ENCODE measurements at places on chromosomes 12 and 14.

DNA sequence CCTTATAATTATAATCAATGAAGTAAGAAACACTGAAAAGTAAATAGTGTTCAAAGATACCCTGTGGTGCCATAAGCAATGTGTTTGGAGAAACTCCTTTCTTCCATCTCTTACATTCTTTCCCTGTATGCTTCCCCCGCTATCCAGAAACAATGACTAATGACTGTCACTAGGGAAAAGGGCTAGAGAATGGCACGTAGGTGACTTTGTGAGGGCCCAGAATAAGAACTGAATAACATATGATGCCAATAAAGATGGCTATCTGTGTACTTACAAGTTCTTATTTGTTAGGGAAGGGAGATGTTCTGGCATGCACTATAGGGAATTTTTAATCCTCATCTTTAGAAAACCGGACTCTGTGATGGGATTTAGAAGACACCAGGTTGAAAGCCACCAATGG lies 4.7 kb upstream of the KRT7 start:
- DNase-seq: no peak

DNA sequence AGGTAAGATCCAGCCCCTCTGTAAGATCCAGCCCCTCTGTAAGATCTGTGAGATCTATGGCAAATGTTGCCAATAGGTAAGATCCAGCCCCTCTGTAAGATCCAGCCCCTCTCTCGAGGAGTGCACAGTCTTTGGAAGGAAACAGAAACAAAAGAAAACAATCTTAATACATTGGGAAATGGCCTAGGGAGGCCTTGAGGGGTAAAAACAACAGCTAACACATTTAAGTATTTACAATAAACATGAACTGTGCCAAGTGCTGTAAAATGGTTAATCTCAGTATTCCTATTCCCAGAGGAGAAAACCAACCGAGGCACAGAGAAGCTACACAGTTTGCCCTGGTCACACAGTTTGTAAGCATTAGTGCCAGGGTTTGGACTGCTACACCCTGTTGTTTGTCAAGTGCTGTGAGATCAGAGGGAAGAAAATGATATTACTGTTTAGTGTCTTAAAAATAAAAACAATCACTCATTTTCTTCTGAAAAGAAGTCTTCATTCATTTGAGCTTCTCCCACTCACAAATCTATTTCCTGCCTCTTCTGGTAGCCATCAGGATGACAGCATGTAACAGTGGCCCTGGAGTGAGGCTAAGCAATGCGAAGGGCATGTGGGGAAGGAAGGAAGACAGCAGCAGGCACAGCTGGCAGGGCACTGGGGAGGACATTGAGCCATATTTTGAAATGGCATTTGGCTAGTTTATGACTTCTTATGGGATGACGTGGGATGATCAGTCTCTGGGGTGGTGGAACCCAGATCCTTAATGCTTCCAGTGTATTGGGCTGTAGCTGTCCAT lies 118.7 kb upstream of the PTPRQ start:
- no peak for DNase-seq

- DNase-seq: no peak
Measured at GRCh38 chr12:105272152-105272551, 36.2 kb upstream of the APPL2 start.

- no peak for DNase-seq
Measured at GRCh38 chr12:5000658-5001385, 42.9 kb upstream of the KCNA5 start.

GRCh38 chr12:52582971-52583456 lies 9.4 kb upstream of the KRT74 start:
- peak; percentile 52 for DNase-seq

GRCh38 chr12:119649202-119649808 lies 18.6 kb upstream of the PRKAB1 start:
- DNase-seq: no peak

GRCh38 chr14:88786715-88787114 lies 6.0 kb downstream of the EML5 start:
- DNase-seq: no peak

DNA sequence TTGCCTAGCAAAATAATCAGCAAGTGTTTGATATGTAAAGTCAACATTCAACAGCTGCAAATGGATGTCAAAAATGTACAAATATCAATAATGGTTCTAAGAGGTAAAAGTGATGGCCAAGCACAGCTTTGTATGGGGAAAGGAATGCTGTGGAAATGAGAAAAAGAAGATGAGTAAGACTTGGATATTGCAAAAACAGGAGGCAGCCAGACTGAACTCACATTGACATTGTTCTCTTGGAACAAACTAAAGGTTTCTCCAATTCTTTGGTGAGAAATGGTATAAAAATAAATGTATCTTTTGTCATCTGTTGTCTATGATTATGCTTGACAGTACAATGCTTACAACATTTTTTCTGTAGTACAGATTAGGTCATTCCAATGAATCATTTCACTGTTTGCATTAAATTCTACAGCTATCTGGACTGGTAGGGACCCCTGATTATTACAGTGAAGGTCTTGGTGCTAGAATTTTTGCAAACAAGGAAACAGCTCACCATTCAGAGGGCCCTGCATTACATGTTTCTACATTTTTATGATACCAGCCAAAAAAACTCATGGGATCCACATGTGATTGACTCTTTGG lies 465.7 kb downstream of the NOVA1 start:
- no peak for DNase-seq

- DNase-seq: no peak
Measured at GRCh38 chr14:48275301-48275700, 599.9 kb upstream of the MDGA2 start.

- no peak for DNase-seq
Measured at GRCh38 chr12:116164250-116165035, 113.0 kb downstream of the MED13L start.

DNA sequence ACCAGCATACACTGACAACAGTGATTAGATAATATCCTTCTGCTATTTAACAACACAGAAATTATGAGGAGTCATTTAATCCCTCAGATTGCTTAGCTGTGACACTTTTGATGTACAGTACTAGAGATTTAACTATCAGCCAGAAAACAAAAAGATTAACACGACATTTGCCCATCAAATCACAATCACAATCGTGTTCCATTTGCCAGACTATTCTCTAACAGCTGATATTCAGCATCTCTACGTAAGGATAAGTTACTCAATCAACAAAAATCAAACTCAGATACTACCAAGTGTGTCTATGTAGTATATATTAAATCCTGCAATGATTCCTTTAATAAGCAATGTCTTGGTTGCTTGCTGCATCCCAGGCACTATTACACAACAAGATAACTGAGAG lies 558.7 kb upstream of the USP15 start:
- DNase-seq: no peak

DNA sequence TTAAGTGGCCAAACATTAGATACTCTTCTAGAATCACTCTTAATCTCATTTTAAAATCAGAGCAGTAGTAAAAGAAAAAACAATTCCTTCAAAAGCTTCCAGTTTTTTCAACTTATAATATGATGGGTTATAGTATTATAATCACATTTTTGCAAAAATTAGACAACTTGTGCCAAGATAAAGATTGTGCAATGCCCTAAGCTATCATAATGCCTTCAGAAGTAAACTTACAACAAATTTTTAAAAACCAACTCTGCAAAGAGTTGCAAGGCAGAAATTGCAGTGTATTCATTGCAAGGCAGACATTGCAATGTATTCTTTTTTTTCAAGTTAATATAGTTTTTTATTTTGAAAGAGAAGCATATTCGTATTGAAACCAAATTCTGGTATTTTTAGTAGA lies 47.2 kb upstream of the KITLG start:
- DNase-seq: no peak

GRCh38 chr12:49872781-49873181 lies 29.9 kb upstream of the BCDIN3D start:
- no peak for DNase-seq

- no peak for DNase-seq
Measured at GRCh38 chr14:63452796-63453195, 90.4 kb downstream of the PPP2R5E start.

- no peak for DNase-seq
Measured at GRCh38 chr12:9367201-9367600, 159.0 kb upstream of the PZP start.

DNA sequence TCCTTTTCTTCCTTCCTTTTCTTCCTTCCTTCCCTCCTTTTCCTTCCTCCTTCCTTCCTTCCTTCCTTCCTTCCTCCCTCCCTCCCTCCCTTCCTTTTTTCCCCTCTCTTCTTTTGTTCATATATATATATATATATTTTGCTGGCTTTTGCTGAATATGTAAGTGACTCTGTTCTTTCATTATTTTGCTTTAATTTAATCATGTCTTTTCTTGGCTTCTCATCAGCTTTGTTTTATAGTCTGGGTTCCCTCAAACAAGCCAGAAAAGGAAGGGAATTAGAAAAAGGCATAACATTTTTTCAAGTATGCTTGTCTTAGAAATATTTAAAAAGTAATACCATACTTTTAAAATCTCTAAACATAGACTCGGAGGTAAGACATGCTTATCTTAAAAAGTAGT lies 219.9 kb upstream of the ATXN7L3B start:
- DNase-seq: no peak

DNA sequence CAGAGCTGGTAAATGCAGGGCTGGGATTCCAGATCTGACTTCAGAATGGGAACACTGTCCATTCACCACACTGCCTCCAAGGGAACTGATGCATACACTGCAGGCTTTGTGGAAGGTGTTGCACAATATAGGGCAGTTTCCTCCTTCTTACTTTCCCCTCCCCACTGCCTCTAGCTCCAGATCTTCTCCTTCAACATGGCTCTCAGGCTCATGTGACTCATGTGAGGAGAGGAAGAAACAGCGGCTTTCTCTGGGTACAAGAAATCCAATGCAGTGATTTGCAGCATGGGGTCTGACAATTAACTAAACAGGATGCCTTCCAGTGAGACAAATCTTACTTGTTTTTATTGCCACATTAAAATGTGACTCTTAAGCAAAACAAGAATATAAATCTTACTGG lies 447.6 kb upstream of the CCDC196 start:
- no peak for DNase-seq

DNA sequence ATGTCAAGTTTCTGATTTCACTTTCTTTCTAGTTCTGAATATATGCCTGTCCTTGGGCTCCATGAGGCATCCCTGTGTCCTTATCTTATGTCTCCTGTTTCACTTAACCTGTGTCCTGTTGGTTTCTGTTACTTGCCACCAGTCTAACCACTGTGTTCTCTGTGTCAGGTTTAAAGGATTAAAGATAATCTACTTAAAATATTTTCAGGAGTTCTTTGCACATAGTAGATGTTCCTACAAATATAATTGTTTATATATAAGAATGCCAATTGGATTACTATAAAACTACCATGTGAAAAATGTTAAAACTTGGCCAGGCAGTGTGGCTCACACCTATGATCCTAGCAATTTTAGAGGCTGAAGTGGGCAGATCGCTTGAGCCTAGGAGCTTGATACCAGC lies 406.4 kb downstream of the CCER1 start:
- no peak for DNase-seq

GRCh38 chr14:93085911-93086310 lies 29.8 kb downstream of the ITPK1 start:
- DNase-seq: no peak

GRCh38 chr12:103880299-103881142 lies 39.5 kb upstream of the NT5DC3 start:
- DNase-seq: no peak

DNA sequence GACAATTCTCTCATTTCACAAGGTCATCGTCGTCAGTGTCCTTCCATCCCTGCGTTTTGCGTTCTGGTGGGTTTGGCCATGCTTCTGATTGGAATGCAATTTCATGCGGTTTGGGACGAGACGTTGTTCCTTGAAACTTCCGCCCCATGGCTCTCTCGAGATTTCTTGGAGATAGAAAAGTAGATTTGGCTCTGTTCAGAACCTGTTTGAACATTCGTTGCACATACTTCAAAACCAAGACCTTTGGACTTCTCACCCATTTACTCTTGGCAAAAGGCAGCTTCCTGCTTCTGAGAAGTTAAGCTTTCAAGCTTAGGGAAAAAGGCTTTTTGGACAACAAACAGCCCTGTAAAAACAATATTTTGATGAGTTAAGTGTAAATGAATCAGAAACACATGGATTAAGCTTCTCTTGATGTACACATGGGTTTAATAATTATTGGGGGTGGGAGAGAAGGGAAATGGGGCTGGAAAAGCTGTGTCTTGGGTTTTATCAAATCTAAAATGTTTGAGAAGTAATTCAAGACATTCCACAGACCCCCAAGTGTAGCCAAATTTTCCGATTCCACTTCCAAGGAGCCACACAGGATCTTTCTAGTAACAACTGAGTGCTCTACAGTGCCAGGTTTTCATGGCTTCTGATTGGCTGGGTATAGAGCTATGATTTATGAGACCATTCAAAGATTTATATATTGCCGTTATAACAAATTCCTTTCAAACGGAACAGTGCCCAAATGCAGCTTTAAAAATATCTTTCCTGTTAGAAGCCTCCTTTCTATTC lies 467.2 kb downstream of the MED13L start:
- no peak for DNase-seq

Measured in omental fat pad (tissue), 4 donors.